A549 treated with GW870086 at 1 μM for 4 hours (cell line): ENCODE measurements at places on chromosomes 2 and 18. TPM values are rescaled to one million over a fixed set of nuclear protein-coding genes. Genes with fewer than 3 reads are reported as not detected.

Gene COL6A3
- total RNA-seq, result 0.08 to 0.23 TPM (median 0.14 TPM) in 5 replicates

Gene TCF23
- not detected in 5 replicates for total RNA-seq

Gene C1QL2
- 0.18 to 0.57 TPM (median 0.34 TPM) in 5 replicates for total RNA-seq

Gene PHLPP1
- 5.8 to 7.6 TPM (median 7.3 TPM) in 5 replicates for total RNA-seq

Gene ABCG8
- total RNA-seq, result not detected in 5 replicates

Gene TRABD2A
- total RNA-seq, result 8.4 to 13.6 TPM (median 13.4 TPM) in 5 replicates

Gene ANKRD44
- total RNA-seq, result 1.2 to 3.2 TPM (median 2.2 TPM) in 5 replicates

Gene SGPP2
- 0.32 to 0.60 TPM (median 0.45 TPM) in 5 replicates for total RNA-seq

Gene DIPK1C
- not detected in 5 replicates for total RNA-seq

Gene SCYGR4
- total RNA-seq, result not detected in 5 replicates

Gene ID2
- 79.7 to 136 TPM (median 112 TPM) in 5 replicates for total RNA-seq

Gene ANKRD36B
- total RNA-seq, result 3.9 to 7.0 TPM (median 4.2 TPM) in 5 replicates

Gene INHA
- total RNA-seq, result 0.18 to 0.47 TPM (median 0.36 TPM) in 5 replicates

Gene SCN3A
- not detected in 5 replicates for total RNA-seq

Gene HES6
- 11.0 to 14.8 TPM (median 13.8 TPM) in 5 replicates for total RNA-seq
